ENCODE measurements at places on chromosomes 4 and X. TPM values are rescaled to one million over a fixed set of nuclear protein-coding genes. Genes with fewer than 3 reads are reported as not detected.

DNA sequence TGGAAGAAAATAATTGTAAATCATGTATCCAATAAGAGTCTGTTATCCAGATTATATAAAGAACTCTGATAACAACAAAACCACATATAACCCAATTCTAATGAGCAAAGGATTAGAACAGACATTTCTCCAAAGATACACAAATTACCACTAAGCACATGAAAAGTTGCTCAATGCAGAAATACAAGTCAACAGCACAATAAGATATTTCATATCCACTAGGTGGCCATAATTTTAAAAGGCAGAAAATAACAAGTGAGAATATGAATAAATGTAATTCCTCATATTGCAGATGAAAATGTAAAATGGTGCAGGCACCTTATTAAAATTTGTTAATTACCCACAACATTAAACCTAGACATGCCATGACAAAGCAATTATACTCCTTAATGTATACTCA is 73.9 kb upstream of the ZCCHC13 start:
- ATAC-seq: no peak

DNA sequence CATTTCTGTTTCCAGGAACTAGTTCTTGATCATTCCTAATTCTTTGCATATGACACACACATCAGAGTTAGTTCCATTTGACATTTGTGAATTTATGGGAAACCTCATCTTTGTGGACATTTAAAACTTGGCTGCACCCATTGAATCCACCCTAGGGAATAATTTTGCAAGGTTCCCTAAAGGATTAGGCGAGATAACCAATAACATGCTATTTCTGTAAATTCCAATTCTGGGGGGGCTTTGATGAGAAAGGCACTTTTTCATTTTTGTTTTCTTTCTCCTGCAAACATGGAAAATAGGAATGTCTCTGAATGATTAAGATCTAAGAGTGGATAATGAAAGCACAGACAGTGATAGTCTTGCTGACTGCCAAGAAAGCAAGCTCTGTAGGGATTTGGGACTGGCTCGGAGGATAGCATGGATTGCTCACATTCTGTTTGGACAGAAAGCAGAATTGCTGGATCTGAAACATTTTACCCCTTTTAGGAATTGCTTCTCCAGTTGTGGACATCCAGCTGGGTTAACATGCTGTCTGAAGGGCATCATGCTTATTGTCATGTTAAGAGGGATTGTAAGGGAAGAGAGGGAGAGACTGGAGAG is 145.1 kb downstream of the NHS start:
- no peak for ATAC-seq

- peak; percentile 41 for ATAC-seq
Measured at GRCh38 chr4:85370400-85371032, 104.4 kb upstream of the ARHGAP24 start.

The SRPX2 gene
- 43.2 TPM for total RNA-seq

DNA sequence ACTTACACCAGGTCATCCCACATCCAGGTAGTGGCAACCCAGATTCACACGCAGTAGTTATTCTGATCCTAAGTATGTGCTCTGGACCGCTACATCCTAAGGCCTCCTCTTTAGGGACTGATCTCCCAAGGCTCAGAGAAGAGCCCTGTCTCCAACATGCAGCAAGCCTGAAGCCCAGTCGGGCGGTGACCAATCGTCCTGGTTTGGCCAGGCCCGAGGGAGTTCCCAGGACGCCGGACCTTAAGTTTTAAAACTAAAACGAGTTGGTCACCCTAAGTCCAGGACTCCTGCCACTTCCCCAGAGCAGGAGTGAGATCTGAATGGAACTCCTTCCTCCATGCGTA is 385 bp downstream of the LYAR start:
- ATAC-seq: peak; percentile 11

GRCh38 chrX:19554786-19555185 is 39.5 kb upstream of the MAP3K15 start:
- no peak for ATAC-seq

DNA sequence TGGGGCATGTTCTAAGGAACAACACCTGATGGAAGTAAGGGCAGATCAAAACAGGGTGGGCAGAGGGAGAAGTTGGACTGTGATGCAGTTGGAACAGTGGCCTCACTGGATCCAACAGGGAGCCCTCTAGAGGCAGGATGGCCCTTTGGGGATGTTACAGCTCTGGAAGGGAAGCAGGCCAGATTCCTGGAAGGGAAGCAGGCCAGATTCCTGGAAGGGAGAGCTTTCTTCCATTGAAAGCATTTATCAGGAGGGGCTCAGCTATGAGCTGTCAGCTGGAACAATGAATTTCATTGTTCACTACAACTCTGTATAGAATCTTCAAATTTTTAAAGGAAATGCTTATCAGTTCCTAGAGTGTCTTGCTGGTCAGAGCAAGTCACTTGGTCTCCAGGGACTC is 17.7 kb downstream of the IL15 start:
- ATAC-seq: peak; percentile 34
